ENCODE measurements at places on chromosomes 13 and 19.

DNA sequence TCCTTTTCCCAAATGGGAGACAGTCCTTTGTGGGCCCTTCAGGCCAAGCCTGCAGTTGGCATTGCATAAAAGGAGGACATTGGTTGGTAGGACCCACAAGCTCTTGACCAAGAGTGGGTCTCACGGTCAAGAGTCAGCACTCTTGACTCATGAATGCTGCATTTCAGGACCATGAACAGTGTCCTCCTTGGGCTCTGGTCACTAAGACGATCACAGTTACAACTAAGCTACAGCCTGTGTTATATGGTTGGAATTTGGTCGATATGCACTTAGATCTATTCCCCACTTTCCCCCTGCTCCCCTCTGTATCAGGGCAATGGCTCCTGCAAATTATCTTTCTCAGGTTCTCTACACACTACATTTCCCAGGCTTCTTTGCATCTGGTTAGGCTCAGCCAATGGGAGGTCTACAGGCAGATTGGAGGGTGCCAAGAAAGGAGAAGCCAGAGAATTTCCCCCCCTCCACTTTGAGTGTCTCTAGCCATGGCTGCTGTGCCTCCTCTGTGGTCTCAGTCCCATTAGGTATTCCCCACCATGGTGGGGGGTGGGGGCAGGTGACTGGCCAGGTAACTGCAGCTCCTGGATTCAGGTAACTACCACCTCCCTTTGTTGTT, 3.1 kb upstream of the OLFM2 start:
- DNase-seq = no peak

DNA sequence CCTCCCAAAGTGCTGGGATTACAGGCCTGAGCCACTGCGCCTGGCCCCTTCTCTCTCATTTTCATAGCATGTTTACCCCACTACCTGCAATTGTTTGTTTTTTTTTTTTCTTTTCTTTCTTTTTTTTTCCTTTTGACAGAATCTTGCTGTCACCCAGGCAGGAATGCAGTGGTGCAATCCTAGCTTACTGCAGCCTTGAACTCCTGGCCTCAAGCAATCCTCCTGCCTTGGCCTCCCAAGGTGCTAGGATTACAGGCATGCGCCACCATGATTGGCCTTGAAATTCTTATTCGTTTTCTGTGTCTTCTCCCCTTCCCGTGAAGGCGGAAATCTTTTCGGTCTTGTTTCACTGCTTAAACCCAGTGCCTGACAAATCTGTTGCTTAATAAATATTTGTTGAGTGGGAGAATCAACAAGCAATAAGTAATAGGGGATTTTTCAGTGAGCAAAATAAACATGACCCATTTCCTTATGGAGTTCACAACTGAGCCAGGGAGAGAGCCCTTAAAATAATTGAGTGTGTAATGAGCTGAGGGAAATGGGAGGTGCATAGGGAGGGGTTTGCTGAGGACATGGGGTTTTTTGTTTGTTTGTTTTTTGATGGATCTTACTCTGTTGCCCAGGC, 1.8 kb upstream of the INSR start:
- no peak for DNase-seq

DNA sequence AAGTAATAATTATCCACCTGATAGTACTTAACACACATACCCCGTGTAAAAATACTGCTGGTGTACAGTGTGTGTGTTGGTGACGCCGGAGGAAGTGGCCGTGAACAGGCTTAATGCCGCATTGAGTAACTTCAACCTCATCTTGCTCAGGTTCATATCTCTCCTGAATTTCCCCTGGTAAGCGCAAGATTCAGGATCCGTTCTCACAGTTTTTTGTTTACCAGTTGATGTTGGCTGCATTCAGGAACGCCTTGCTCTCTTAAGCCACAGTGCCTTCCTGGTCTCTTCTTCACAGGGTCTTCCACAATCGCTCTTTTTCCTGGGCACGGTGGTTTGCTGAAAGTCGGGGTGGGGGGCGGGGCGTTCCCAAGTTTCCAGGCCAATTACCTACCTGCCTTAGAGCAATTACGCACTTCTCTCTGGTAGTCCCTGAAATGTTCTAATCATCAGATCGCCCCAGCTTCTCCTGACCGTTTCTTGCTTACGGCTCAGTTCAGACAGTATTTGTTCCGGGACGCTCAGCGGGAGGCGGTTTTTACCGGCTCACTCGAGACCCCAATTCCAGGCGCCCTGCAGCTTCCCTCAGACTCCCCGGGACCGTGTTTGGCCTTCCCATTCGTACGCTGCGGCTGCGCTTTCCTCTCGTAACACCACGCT, 706 bp upstream of the DNAJC3 start:
- peak; percentile 71 for DNase-seq

- DNase-seq = no peak
Observed at GRCh38 chr19:41408256-41408655, 10.6 kb downstream of the BCKDHA start.

GRCh38 chr19:16951529-16951928, 62.7 kb downstream of the F2RL3 start:
- DNase-seq = no peak

GRCh38 chr13:48625413-48626076, 28.2 kb upstream of the CYSLTR2 start:
- no peak for DNase-seq

DNA sequence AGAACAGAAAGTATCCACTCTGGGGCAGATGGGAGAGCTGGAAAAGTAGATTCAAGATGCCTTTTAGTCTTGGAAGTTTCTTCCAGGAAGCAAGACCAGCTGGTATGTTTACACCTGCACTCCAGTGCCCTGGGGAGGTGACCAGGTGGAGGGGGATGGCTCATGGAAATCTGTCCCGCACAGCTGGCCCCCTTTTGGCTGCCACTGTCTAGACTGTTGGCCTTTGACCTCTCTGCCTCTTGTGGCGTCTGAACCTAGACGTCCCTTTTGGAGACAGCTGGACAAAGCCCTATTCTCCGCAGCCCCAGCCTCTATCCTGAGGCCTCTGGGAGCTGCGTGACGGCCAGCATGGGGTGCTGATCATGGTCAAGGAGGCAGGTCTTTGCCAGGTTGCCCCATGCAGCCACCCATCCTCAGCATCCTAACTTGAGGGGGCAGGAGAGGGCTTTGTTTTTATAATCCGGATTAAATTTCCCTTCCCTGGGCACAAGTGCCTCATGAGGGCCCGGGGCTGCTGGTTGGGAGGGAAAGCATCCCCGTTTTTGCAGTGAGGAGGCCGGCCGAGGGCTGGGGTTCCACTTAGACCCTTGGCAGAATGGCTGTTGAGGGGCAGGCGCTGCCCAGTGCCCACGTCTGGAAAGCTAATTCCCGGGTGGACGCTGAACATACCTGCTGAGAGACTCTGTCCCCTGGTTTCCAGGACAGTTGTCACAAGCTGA, 17.3 kb upstream of the GDF15 start:
- DNase-seq = no peak

- DNase-seq = no peak
Observed at GRCh38 chr13:96252903-96253302, 163.0 kb downstream of the HS6ST3 start.

- DNase-seq = peak; percentile 86
Observed at GRCh38 chr13:98484289-98485219, 92.4 kb downstream of the STK24 start.

- DNase-seq = peak; percentile 62
Observed at GRCh38 chr19:45769821-45770191, 754 bp upstream of the SIX5 start.

DNA sequence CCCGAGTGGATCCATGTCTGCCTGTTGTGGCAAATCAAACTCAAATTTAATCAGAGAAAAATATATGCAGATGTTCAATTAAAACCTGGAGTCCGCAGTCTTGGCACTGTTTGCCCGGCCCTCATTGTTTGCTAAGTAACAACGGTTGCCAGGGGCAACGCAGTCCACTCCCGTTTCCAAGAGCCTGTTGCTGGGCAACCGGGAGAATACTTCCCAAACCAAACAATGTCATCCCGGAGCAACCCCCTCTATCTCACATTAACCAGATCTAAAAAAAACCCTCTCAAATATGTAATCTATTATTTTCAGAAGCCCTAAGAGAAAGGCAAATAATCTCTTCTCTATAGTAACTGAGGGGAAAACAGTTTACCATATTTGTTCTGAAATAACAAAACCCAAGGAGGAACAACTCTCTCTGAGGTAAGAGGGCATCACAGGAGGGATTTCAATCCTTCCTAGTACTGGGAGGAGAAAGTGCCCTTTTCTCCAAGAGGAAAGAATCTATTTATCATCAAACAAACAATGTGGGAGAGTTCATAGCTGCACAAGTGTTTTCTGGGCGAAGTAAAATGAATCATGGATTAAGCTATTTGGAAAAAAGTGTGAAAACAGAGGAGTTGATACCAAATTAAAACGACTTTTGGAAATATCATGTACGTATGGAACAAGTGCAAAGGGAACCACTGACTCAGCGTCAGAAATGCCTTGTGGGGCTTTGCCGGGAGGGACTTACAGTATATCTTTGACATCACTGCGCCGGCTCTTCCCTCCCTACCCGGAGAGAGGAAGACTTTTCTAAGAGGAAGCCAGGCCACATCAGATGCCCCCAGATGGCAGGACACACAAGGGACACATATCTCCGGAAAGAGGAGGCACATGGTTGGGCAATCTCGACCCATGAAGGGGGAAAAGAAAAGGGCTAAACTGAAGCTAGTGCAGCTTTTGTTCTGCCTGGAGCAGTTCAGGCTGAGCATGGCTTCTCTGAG, 43.3 kb downstream of the RFX2 start:
- peak; percentile 92 for DNase-seq

- no peak for DNase-seq
Observed at GRCh38 chr13:48564056-48564455, 31.2 kb upstream of the RCBTB2 start.

- no peak for DNase-seq
Observed at GRCh38 chr13:76879883-76880270, 6.3 kb downstream of the KCTD12 start.

DNA sequence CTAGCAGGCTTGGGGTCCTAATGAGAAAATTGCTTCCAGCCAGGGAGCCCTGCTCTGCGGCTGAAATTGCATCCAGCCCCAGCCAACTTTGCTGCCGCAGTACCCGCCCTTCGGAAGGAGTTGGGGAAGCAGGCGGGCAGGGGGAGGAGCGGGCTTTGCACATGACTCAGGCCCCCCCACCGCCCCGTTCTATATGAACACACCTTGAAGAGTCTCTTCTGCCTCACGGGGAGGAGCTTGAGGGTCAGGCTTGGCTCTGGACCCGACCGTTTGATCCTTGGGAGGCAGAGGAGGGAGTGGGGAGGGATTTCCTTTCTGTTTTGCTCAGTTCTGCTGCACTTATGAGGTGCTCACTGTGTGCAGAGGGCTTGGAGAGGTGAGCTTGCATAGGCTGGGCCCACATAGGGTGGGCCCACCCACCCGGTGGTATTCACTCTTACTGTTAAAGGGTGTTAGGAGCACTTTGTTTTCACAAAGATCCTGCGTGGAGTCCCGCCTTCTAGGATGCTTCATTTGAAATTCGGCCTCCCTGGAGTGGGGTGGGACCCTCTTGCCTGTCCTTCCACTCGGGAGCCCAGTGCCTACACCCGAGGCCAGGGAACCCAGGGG, 46.5 kb downstream of the LYL1 start:
- no peak for DNase-seq

DNA sequence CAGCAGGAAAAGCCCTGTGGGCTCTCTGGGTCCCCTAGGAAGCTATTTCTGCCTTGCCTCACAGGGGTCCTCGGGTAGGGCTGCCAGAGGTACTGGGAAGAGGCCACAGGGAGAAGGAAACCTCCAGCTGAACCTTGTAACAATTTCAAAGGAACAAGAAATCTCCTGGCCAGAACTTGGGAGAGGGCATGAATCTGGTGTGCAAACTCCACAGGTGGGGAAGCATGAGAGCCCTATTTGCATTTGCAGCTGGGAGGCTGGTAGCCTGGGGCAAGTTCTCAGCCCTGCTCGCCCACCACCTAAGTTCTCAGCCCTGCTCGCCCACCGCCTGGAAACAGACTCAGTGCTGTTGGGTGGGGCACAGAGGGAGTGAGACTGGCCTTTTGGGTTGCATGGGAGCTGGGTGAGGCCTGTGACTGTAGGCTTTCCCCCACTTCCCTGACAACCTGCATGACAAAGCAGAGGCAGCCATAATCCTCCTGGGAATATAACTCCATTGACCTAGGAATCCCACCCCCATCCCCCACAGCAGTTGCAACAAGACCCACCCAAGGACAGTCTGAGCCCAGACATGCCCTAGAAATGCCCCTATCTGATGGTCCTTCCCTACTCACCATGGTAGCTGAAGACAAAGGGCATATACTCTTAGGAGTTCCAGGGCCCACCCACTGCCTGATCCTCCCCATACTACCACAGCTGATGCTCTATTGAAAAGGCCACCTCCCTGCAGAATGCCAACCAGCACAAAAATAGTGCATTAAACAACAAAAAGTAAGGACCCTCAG, 11.7 kb downstream of the UGGT2 start:
- DNase-seq = no peak

DNA sequence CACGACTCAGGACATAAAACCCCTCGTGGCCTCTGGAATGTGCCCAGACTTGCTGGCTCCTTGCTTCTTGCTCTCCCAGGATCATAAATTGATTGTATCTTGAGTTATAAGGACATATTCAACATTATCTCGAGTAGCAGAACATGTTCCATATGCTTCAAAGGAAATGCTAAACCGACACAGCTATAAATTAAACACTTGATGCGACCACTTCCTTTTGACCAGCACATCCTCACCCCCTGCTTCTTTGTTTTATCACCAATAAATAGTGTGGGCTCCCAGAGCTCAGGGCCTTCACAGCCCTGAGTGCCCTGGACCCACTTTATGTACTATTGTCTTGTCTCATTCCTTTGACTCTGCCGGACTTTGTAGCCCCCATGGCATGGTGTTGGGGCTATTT, 157.0 kb upstream of the PABPC3 start:
- DNase-seq = no peak

GRCh38 chr13:32443111-32443510, 15.2 kb upstream of the N4BP2L1 start:
- DNase-seq = peak; percentile 9

DNA sequence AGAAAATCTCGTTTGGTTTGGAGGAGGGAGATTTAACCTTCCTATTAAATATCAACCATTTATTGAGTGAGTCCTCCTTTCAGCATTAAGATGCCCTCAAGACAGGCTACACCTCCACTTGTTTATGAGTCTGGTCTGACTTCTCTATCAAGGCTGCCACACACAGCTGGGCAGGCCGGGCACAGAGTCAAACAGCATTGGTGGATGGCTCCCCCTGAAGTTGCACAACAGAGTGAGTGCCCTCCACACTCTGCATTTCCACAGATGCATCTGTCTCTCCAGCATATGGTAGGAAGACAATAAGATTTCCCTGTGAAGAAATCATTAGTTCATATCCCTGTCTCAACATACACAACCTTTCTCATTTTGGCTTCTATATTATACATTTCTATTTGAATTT, 31.4 kb downstream of the PHF11 start:
- no peak for DNase-seq

- DNase-seq = no peak
Observed at GRCh38 chr13:113762538-113762937, 3.5 kb downstream of the TMEM255B start.

GRCh38 chr13:51168623-51169022, 53.6 kb upstream of the FAM124A start:
- DNase-seq = no peak

DNA sequence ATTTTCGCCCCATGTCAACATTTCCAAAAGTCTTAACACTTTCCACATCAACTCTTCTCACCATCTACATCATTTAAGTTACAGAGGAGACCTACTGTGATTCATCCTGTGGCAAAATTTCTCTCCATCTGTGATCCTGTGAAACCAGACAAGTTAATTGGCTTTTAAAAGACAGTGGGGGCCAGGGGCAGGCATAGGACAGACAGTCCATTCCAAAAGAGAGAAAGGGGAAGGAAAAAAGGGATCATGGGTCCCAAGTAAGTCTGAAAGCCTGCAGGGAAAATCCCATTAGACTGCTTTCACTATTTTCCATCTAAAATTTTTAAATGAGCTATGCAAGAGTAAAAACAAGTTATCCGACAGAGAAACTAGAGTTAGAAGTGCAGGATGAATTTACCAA, 121.0 kb downstream of the MRPL57 start:
- DNase-seq = no peak

Measured in NCI-H146 (cell line).